ENCODE measurements at places on chromosomes 5 and 9.

DNA sequence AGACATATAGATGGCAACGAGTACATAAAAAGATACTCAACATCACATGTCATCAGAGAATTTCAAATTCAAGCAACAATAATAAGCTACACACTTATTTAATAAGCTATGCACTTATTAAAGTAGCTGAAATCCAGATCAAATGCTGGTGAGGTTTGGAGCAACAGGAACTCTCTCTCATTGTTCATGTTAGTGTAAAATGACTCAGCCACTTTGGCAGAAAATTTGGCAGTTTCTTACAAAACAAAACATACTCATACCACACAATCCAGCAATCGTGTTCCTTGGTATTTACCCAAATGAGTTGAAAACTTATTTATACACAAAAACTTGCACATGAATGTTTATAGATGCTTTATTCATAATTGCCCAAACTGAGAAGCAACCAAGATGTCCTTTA, 131.5 kb upstream of the NFIL3 start:
- DNase-seq = no peak

DNA sequence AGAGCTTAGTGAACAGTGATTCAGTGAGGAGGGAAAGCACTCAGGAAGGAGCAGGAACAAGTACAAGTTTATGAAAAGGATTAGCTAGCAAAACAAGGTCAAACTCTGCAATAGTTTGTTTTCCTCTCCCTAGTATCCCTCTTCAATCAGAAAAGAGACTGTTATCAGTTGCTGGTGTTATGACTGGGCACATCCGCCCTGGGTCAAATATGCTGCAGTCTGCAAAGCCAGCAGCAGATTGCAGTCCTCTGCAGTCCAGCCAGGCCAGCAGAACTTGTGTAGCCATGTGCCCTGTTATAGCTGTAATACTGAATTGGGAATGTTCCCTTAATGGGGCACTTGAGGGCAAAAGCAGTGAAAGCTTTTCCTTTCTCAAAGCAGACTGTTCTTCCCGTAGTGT, 12.0 kb downstream of the PCDHAC2 start:
- DNase-seq = no peak

- peak; percentile 91 for DNase-seq
Observed at GRCh38 chr5:143355710-143356109, 47.8 kb downstream of the NR3C1 start.

GRCh38 chr9:135108831-135109510, 21.5 kb downstream of the OLFM1 start:
- DNase-seq = no peak

- DNase-seq = no peak
Observed at GRCh38 chr9:27679338-27679737, 106.1 kb upstream of the C9orf72 start.

DNA sequence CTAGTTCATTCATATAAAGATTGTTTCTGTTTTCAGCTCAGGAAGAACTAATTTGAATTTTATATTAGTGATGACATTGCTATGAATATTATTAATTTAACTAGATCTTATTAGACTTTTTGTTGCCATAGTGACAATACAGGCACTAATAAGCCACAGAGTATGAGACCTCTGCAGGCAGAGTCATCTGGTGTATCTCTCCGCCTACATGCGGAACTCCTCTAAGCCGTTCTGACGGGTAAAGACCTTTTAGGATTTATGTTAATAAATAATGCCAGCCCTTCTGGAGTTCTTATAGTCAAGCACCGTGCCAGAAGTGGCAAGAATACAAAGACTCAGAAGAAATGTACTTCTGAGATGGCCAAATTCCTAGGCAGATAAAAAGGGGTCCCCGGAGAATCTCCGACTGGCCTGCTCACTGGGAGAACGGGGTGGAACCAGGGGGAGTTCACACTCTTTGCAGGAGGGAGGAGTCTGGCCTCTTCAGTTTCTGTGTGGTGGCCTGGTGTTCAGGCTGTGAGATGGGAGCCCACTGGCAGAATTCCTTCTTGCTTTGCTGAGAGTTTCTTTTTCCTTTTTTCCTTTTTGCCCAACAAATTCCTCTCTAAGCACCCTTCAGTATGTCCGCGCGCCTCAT, 85.1 kb upstream of the IL12B start:
- no peak for DNase-seq

DNA sequence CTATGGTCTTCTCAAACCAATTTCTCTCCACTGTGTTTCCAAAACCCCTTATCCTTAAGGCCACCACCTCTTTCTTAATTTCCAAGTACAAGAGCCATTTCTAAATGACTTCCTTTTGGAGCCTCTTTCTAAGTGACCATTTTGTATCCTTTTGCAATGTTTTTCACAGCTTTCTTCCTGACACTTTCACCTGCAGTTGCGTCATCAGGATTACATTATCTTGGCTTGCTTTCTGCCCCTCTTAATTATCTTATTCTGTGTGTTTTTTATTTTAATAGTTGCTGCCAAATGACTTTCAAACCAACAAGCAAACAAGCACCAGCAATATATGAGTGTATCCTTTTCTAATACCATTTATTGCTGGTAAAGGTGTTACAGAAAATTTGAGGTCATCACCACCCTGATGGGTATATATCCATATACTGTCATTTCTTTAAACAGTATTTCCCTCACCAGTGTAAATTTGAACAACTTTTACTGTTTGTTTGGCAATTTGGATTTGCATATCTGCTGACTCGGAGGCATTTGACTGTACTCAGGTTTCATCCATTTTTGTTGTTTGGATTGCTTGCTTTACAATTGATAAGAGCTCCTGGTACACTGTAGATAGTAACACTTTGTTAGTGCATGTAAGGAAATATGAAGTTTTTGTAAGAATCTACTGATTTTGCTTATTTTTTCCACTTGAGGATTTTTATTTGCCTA, 5.4 kb upstream of the ANXA1 start:
- DNase-seq = no peak

- DNase-seq = no peak
Observed at GRCh38 chr9:20634895-20635294, 12.6 kb upstream of the MLLT3 start.

DNA sequence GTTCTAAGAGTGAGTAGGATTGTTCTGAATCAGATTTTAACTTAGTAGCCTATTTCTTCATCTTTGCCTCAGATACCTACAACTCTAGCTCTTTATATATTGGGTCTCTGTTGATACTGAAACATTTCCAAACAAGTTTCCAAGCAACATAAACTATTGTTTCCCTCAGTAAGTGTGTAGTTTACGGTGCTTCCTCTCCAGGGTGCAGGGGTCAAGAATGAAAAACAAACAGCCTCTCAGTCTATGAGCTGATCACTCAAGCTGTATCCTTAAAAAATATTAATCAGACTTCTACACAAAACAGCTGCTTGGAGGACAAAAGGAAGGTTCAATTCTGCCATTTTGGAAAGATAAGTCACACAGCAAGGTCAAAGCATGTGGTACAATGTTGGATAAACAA, 75.0 kb downstream of the ADAMTS12 start:
- DNase-seq = peak; percentile 19

DNA sequence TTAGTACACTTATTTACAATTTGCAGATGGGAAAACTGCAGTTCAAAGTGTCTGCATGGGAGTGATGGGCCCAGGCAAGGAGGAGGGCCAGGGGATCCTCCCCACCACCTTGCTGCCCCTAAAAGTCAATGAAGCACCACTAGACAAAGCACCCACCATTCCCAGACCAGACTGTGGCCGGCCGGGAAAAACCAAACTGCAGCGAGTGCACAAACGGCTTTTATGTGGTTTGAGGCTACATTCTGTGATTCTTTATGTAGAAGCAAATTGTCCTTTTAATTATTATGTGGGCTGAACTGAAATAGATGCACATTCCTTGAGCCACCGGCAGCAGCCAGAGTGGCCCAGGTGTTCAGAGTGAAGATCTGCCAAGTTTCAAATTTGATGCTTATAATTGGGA, 585.3 kb upstream of the KLF4 start:
- no peak for DNase-seq

- DNase-seq = peak; percentile 33
Observed at GRCh38 chr9:35164711-35165110, 2.9 kb downstream of the UNC13B start.

GRCh38 chr5:15693933-15694332, 194.0 kb downstream of the FBXL7 start:
- DNase-seq = no peak

- DNase-seq = no peak
Observed at GRCh38 chr5:116472274-116472673, 102.3 kb downstream of the SEMA6A start.

DNA sequence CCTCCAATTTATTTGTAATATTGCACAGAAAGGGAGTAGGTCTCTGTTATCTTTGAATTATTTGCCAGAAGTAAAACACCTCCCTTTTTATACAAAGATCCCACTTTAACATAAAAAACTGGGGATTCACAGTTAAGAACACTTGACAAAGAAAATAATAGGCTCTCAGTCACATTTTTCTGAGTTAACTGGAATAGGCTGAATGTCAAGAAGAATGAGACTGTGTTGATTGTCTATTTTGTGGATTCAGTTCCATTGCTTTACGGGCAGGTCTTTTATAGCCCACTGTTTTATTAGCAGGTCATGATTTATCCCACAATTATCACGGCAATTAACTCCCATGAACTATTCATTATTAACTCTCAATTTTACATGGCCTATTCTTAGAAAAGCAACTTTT, 427.4 kb downstream of the CTNND2 start:
- DNase-seq = no peak

DNA sequence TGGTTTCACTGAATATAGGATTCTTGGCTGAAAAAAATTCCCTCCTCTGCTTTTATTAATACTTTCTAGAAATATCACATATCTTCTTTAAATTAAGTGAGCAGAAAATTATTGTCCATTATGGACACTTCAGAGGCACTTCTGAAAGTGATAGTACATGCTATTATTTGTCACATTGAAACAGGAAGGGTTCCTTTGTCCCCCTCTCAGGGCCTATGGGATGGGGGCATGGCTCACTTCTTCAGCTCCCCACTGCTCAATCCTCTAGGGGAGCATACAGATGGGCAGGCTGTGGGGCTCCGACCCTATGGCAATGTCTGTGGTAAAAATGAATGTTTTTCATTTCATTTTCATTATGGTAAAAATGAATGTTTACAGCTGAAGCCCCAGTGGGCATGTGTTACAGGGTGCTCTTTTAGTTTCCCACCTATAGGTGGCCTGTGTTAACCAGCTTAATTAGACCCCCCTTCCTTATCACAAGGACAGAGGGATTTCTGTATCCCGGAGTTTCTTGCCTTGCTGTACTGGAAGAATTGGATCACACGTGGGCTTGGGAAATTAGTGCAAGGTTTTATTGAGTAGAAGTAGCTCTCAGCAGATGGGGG, 1225.2 kb downstream of the PTPRD start:
- DNase-seq = no peak

GRCh38 chr5:111706345-111706744, 50.6 kb downstream of the NREP start:
- no peak for DNase-seq

DNA sequence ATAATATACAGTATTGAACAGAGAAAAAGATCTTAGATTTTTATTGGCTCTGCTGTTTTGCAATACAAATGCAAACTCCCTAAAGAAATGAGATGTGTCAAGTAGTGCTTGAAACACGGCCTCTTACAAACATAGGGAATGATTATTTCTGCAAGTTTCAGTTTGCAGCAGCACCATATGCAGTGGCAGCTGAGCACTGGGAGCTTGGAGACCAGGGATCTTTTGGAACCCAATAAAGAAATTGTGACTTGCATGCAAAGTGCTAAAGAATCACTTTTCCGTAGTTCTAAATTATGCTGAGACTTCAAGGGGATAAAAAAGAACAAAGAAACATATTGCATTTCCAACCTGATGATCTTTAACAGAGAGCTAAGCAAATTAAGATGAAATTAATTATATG, 674.6 kb upstream of the ZNF608 start:
- DNase-seq = no peak

- DNase-seq = peak; percentile 82
Observed at GRCh38 chr5:17217493-17218352, at the start of gene BASP1. BASP1 (plus strand) TSS chr5:17217631; CDS start chr5:17275217, 57,586 bp downstream.

DNA sequence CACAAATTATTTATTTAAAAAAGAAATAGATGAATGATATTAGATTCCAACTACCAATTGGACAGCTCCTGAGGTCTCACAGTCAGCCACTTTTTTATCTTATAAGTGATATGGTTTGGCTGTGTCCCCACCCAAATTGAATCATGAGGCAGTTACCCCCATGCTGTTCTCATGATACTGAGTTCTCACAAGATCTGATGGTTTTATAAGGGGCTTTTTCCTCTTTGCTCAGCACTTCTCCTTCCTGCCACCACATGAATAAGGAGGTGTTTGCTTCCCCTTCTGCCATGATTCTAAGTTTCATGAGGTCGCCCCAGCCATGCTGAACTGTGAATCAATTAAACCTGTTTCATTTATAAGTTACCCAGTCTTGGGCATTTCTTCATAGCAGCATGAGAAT, 12.9 kb downstream of the NLN start:
- DNase-seq = no peak

GRCh38 chr5:6831678-6832671, 118.7 kb downstream of the TENT4A start:
- DNase-seq = no peak

DNA sequence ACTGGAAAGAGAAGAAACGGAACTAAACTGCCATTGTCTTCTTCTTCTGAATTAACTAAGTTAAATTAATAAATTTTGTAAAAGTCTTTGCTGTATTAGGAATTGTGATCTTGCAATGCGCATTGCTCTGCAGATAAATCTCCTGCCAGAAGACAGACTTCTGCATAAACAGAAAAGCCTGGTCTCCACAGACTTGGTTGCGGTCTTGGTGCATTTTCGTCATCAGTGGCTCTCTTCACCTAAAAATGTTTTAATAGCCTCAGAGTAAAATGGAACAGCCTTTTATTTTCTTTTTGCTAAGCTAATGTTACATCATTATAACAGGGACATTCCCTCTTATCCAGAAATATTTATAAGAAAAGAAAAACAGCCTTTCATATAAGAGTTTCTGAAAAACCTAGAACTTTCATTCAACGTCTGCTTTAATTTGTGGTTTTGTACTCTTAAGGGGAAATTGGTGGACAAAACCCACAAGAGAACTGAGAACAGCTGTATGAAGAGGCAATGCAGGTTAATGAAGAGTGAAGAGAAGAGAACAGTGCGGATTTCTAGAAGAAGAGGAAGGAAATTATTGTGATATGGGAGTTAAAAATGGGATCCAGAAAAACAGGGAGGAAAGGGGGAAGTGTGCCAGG, 10.1 kb downstream of the IFNA5 start:
- no peak for DNase-seq

DNA sequence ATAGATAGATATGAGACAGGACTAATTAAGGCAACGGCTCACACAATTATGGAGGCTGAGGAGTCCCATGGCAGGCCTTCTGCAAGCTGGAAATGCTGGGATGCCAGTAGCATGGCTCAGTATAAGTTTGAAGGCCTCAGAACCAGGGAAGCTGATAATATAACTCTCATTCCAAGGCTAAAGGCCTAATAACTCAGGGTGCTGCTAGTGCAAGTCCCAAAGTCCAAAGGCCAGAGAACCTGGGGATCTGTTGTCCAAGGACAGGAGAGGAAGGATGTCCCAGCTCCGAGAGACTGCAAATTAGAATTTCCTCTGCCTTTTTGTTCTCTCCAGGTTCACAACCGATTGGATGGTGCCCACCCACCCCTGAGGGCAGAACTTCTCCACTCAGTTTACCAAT, 114.5 kb downstream of the SV2C start:
- no peak for DNase-seq
